ENCODE measurements at places on chromosomes 12 and 14. TPM values are rescaled to one million over a fixed set of nuclear protein-coding genes. Genes with fewer than 3 reads are reported as not detected.

PTHLH gene
- polyA plus RNA-seq = 0.89 TPM

TGM1 gene
- 7.2 TPM for polyA plus RNA-seq

EXD2 gene
- polyA plus RNA-seq = 15.8 TPM

APOF gene
- polyA plus RNA-seq = not detected

HEATR5A gene
- polyA plus RNA-seq = 19.2 TPM

PPP1R36 gene
- polyA plus RNA-seq = 0.24 TPM

PTPRO gene
- 1.1 TPM for polyA plus RNA-seq

TSHR gene
- 0.55 TPM for polyA plus RNA-seq

KRT71 gene
- polyA plus RNA-seq = not detected

IQSEC3 gene
- polyA plus RNA-seq = 1.9 TPM

HECTD1 gene
- polyA plus RNA-seq = 111 TPM

ASCL1 gene
- polyA plus RNA-seq = 0.12 TPM

Data from muscle of arm (tissue), 14 donors.